D721Med (cell line): ENCODE measurements at places on chromosomes 11 and 22.

DNA sequence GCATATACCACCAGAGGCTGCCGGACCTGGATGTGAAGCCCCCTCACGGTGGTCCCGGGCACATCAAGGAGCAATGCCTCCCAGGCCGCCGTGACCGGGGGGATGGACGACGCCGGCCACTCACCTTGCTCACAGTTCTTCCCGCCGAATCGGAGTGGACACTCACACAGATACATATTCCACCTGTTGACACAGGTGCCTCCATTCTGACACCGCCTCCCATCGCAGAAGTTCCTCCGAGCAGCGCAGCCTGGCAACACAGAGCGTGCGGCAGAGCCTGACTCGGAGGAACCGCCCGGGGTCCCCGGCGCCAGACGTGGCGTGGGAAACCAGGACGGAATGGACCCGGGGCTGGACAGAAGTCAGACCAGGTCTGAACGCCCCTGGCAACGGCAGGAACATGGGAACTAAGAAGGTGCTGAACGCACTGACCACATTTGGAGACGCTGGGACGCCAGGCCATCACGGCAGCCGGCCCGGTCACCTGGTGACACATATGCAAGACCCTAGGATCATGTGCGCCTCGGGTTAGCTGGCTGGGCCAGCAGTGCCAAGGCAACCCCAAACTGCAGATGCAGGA, 74.2 kb downstream of the TRMU start:
- no peak for DNase-seq

GRCh38 chr11:71451596-71452198, 1.3 kb upstream of the NADSYN1 start:
- DNase-seq, result no peak

GRCh38 chr22:35475545-35475944, 65.1 kb upstream of the RASD2 start:
- DNase-seq, result no peak

DNA sequence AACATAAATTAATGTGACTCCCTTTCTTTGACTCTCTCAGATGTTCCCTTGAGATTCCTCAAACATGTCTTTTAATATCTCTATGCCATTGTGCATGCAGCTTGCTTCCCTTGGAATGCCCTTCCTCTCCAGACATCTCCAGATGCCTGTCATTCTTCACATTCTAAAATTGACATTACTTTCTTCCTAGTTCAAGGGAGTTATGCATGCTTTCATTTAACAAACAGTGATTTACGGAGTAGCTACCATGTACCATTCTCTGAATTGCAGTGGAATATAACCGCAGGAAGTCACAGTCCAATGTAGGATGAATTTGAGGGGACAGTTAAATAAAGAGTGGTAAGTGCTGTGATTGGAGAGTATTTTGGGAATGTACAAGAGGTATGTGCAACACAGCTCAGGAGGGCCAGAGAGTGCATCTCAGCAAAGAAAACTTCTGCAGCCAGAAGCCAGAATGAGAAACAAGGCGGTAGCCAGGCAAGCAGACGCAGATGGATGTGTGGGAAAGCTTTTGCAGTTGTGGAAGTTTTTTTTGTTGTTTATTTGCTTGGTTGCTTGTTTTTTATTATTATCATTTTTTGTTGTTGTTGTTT, 18.7 kb downstream of the MMP10 start:
- DNase-seq, result no peak
